Fibroblast of lung (primary cell): ENCODE measurements at places on chromosomes 12 and 14. TPM values are rescaled to one million over a fixed set of nuclear protein-coding genes. Genes with fewer than 3 reads are reported as not detected.

GRCh38 chr12:7833831-7834230, 38.9 kb downstream of the SLC2A14 start:
- H3K4me3 ChIP-seq = no peak overlapping the region
- DNase-seq = no peak
- H3K27ac ChIP-seq = no peak overlapping the region
- no peaks in the 10 kb centered on the region for H3K36me3 ChIP-seq

DNA sequence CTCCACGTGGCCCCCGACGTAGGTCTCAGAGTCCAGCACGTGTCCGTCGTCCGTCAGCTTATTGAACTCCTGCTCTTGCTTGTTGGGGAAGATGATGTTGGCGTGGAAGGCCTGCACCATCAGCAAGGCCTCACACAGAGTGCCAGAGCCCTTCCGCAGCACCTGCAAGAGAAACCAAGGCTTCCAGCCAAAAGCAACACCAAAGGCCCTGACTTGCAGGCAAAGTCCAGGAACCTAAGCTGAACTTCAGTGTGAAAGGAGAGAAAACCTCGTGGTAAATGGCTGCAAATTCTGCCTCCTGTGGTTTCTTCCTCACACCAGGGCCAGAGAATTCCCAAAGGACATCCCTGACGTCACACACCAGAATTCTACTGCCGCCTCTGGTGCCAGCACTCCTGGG, 14.5 kb downstream of the POLE start:
- H3K4me3 ChIP-seq = no peak overlapping the region
- no peaks in the 10 kb centered on the region for H3K4me1 ChIP-seq
- H3K36me3 ChIP-seq = peaks cover 14% of the 10 kb centered on the region
- no peaks in the 10 kb centered on the region for H3K27me3 ChIP-seq

GRCh38 chr14:54687750-54688119, 120.8 kb downstream of the SAMD4A start:
- no peak overlapping the region for H3K4me3 ChIP-seq
- DNase-seq = no peak
- H3K27ac ChIP-seq = no peak overlapping the region
- no peaks in the 10 kb centered on the region for H3K27me3 ChIP-seq
- no peaks in the 10 kb centered on the region for H3K36me3 ChIP-seq
- H3K4me1 ChIP-seq = peaks cover 38% of the 10 kb centered on the region

- no peaks in the 10 kb centered on the region for H3K27me3 ChIP-seq
- peaks cover 10% of the 10 kb centered on the region for H3K4me1 ChIP-seq
- DNase-seq = peak; percentile 80
- no peak overlapping the region for H3K27ac ChIP-seq
- no peak overlapping the region for H3K4me3 ChIP-seq
- H3K36me3 ChIP-seq = no peaks in the 10 kb centered on the region
These were observed 170.2 kb downstream of the BCAT1 start for GRCh38 chr12:24778486-24779304.

GRCh38 chr12:92278378-92278828, 132.8 kb upstream of the BTG1 start:
- no peaks in the 10 kb centered on the region for H3K4me1 ChIP-seq

DNA sequence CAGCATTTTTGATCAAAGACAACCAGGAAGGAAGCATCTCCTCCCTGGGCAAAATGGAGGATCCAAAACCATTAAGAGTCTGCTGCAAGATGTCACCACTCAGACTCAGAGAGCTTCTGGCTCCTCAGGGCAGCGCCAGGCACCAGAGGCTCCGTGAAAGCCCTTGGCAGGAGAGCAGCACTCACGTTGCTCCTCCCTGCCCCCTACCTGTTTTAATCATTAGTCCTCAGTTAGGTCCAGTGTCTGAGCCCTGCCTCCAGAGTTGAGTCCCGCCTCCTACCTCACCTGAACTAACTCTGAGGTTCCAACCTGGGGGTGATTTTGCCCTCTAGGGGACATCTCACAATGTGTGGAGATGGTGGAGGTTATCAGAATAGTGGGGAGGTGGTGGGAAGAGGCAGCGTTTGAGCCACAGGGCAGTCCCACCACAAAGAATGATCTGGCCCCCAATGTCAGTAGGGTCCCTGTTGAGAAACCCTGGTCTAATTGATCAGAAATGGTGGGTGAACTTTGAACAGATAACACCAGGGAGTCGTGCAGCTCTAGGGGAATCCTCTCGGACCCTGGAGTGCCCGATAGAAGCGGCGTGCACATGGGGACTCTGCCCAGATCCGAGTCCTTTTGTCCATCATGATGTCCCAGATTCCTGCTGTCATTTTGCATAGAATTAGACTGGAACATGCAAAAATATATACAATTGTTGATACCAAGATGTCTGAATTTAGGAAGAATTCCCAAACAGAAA, 156.7 kb upstream of the DIO3 start:
- no peaks in the 10 kb centered on the region for H3K27me3 ChIP-seq
- DNase-seq = no peak
- H3K4me3 ChIP-seq = no peak overlapping the region
- H3K36me3 ChIP-seq = no peaks in the 10 kb centered on the region
- peaks cover 16% of the 10 kb centered on the region for H3K4me1 ChIP-seq

DNA sequence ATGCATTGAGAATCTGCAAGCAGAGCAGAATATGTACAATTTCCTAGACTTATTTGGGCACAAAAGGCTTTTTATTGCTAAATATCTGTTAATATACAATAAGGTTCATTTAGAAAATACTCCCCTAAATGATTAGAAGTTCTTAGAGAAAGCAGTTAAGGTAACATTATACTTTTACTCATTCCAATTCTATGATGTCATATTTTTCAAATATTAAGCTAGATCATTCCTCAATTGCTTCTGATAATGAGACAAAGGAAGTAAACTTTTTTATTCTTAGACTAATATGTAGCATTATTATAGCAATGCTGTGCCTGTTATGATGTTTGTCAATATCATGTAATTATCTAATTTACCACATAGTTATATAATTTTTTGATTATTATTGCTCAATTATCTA, 447.0 kb downstream of the SLC16A7 start:
- H3K4me1 ChIP-seq = no peaks in the 10 kb centered on the region
- no peak overlapping the region for H3K27ac ChIP-seq
- H3K4me3 ChIP-seq = no peak overlapping the region
- no peak for DNase-seq
- H3K27me3 ChIP-seq = no peaks in the 10 kb centered on the region
- no peaks in the 10 kb centered on the region for H3K36me3 ChIP-seq

- H3K27me3 ChIP-seq = no peaks in the 10 kb centered on the region
- H3K4me3 ChIP-seq = no peak overlapping the region
- H3K27ac ChIP-seq = no peak overlapping the region
These were observed 99.8 kb downstream of the METTL25 start for GRCh38 chr12:82458101-82458500.

- no peak overlapping the region for H3K4me3 ChIP-seq
- no peak overlapping the region for H3K27ac ChIP-seq
- peak; percentile 68 for DNase-seq
- H3K36me3 ChIP-seq = no peaks in the 10 kb centered on the region
These were observed 23.6 kb upstream of the TMEM260 start for GRCh38 chr14:56555921-56556570.

DNA sequence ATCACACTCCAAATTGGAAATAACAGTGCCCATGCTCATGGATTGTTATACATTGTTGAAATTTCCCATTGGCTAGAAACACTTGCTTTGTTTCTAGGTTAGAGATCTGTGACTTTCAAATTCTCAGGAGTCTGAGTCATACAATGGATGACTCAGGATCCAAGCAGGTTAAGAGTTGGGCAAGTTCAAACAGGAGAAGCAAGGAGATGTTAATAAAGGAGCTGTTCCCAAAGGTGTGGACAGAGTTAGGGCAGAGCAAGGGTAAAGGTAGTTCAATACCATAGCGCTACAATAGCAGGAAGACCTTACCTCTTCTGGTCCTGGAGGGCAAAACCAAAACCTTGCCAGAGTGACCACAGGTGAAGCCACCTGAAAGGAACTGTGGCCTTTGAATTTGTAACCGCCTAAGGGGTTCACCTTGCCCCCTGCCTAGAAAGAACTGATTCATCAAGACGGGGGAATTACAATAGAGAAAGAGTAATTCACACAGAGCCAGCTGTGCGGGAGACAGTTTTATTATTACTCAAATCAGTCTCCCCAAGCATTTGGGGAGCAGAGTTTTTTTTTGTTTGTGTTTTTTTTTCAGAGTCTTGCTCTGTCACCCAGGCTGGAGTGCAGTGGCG, 4.2 kb upstream of the AMN1 start:
- DNase-seq = peak; percentile 65
- H3K4me1 ChIP-seq = peaks cover 5% of the 10 kb centered on the region
- no peak overlapping the region for H3K4me3 ChIP-seq
- no peaks in the 10 kb centered on the region for H3K27me3 ChIP-seq
- H3K36me3 ChIP-seq = no peaks in the 10 kb centered on the region

GRCh38 chr12:57166971-57167371, 19.6 kb upstream of the LRP1-AS start:
- H3K27ac ChIP-seq = no peak overlapping the region
- no peak overlapping the region for H3K4me3 ChIP-seq
- peak; percentile 59 for DNase-seq

GRCh38 chr14:33534632-33535031, 416.2 kb downstream of the EGLN3 start:
- H3K27ac ChIP-seq = no peak overlapping the region
- H3K27me3 ChIP-seq = no peaks in the 10 kb centered on the region
- no peak overlapping the region for H3K4me3 ChIP-seq
- no peaks in the 10 kb centered on the region for H3K36me3 ChIP-seq
- H3K4me1 ChIP-seq = no peaks in the 10 kb centered on the region
- DNase-seq = no peak

DNA sequence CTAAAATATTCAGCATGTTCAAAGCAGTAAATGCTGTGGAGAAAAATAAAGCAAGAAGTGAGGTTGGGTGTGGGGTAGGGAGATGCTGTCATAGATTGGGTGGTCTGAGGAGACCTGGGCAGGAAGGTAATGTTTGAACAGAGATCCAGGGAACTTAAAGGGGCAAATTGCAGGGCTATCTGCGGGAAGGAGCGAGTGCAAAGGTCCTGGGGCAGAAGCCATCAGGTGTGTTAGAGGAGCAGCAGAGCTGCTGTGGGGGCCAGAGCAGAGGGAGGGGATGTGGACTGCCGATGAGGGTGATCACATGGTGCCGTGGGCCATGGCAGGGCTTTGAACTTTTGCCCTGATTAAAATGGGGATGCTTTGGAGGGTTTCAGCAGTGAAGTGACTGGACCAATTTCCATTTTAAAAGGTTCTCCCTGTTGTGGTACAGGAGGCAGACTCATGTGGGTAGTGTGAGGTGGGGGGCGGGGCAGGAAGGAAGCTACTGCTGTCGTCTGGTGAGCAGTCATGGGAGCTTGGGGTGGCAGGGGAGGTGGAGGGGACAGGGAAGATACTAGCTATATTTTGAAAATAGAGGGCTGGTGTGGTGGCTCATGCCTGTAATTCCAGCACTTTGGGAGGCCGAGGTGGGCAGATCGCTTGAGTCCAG, 145.0 kb downstream of the AACS start:
- H3K27ac ChIP-seq = no peak overlapping the region
- H3K27me3 ChIP-seq = no peaks in the 10 kb centered on the region
- H3K36me3 ChIP-seq = no peaks in the 10 kb centered on the region
- no peak overlapping the region for H3K4me3 ChIP-seq
- no peak for DNase-seq
- no peaks in the 10 kb centered on the region for H3K4me1 ChIP-seq

DNA sequence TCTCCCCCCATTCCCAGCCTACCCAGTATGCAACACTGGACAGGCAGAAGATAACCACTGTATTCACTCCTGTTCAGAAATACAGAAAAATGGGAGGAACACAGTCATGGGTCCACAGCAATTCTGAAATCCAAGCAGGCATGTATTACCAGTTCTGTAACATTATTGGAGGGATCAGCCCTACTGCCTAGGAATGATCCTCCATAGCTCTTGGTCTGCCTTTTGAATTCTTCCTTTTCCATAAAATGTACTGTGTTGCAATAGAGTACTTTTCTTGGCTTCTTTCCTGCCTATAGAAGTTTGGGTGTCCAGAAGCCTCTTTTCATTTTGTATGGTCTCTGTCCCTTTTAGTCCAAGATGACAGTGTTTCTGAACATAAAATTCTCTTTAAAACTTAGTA, 46.5 kb downstream of the SPATS2 start:
- DNase-seq = no peak
- no peaks in the 10 kb centered on the region for H3K36me3 ChIP-seq
- no peaks in the 10 kb centered on the region for H3K4me1 ChIP-seq
- no peak overlapping the region for H3K27ac ChIP-seq
- no peak overlapping the region for H3K4me3 ChIP-seq

- no peak for DNase-seq
- no peaks in the 10 kb centered on the region for H3K27me3 ChIP-seq
- H3K27ac ChIP-seq = no peak overlapping the region
- peak overlapping the region; percentile 61 for H3K4me3 ChIP-seq
These were observed 1.3 kb downstream of the SENP1 start for GRCh38 chr12:48104531-48104930.

DNA sequence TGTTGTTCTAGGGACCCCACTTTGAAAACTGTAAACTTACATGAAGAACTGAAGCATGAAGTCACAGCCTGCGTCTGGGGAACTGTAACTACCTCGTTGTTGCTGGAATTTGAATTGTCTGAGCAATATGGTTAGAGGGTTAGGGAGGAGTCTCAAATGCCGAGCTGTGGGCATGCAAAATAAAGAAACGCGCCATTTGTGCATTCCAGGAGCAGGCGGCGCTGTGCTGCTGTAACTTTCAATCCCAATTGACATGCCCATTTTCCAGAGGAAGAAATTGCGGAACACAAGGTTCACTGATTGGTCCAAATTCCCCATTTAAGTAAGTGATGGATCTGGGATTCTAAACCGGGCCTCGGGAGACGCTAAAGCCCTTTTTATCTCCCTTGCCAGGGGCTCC, 61.3 kb downstream of the ZNF664 start:
- no peak overlapping the region for H3K4me3 ChIP-seq
- DNase-seq = no peak
- no peak overlapping the region for H3K27ac ChIP-seq
- H3K4me1 ChIP-seq = peaks cover 8% of the 10 kb centered on the region
- no peaks in the 10 kb centered on the region for H3K36me3 ChIP-seq

DNA sequence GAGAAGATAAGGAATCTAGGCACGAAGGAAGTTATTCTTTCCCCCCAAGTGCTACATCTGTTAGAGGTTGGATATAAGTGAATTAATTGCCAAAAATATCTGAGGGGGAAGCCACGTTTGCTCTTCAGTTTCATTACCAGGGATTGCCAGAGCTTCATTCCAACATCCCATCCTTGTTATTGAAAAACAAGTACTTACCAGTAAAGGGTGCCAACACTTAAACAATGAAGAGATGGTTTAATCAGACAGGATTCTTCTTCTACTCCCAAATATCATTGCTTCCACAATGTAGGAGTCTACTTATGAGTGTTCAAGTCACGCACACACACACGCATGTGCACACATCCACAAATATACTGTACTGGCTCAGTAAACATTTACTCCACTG, 312.4 kb downstream of the RPAP3 start:
- no peaks in the 10 kb centered on the region for H3K27me3 ChIP-seq
- DNase-seq = peak; percentile 65
- no peaks in the 10 kb centered on the region for H3K4me1 ChIP-seq
- H3K27ac ChIP-seq = no peak overlapping the region

SSPN gene
- total RNA-seq = 9.8 and 18.5 TPM in 2 replicates

TMEM121 gene
- 5.1 and 8.0 TPM in 2 replicates for total RNA-seq

CYP27B1 gene
- total RNA-seq = under 0.01 and 0.17 TPM in 2 replicates

LGR5 gene
- total RNA-seq = not detected in 2 replicates

KIF26A gene
- under 0.01 and 2.0 TPM in 2 replicates for total RNA-seq

TSHR gene
- total RNA-seq = not detected in 2 replicates

LIN7A gene
- 9.5 and 22.8 TPM in 2 replicates for total RNA-seq

KRT86 gene
- total RNA-seq = 0.17 TPM in 1 of 2 replicates, not detected in the other

CELA1 gene
- not detected in 2 replicates for total RNA-seq

ZNF410 gene
- 71.4 and 80.4 TPM in 2 replicates for total RNA-seq

OR11H7 gene
- total RNA-seq = not detected in 2 replicates
